ENCODE measurements at places on chromosomes 16 and 17.

- no peak for DNase-seq
Measured at GRCh38 chr17:731644-732066, 741 bp upstream of the TLCD3A start.

GRCh38 chr17:79315358-79316105 lies 240.9 kb downstream of the ENGASE start:
- DNase-seq, result no peak

GRCh38 chr16:3879887-3880564 lies 487 bp downstream of the CREBBP start:
- peak; percentile 75 for DNase-seq

DNA sequence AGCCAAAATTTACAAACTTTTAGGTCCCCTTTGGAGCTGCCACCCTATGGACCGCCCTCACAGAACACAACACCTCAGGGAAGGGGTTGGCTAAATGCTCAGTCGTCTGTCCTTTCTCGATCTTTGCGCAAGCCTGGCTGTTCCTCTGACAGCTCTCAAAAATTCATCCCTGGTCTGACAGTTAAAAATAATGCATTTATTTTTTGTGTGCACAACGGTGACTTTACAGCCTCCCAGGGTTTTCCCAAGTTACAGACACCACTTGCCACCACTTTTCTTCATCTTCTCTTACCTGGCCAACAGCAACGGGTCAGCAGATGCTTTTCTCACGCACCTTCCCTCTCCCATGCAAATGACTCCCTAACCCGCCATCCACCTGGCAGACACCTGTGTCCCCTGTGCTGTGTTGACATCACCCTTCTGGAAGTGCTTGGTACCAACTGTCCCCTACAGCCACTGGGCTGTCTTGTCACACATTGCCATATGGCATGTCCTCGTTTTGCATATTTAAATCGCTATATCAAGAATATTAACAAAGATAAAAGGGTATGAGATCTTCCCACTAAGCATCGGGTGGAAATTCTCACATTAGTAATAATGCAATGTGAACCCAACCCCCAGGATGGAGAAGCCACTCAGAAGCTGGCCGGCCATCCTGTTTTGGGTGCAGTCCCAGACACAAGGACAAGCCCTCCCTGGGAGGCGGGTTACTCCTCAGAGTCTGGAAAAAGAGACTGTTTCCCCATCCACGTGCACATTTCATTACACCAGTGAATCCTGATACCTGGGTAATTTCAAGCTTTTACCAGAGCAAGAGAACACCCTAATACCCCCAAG lies 187.0 kb downstream of the ZFHX3 start:
- no peak for DNase-seq

- no peak for DNase-seq
Measured at GRCh38 chr16:50338371-50339231, 30.2 kb downstream of the BRD7 start.

- no peak for DNase-seq
Measured at GRCh38 chr16:61792194-61792909, 243.9 kb downstream of the CDH8 start.

GRCh38 chr17:35733366-35733765 lies 1.9 kb downstream of the RASL10B start:
- no peak for DNase-seq

GRCh38 chr16:31052114-31052513 lies 18.8 kb downstream of the STX4 start:
- DNase-seq, result no peak

- DNase-seq, result peak; percentile 94
Measured at GRCh38 chr16:85819245-85819644, 19.8 kb downstream of the COX4I1 start.

- no peak for DNase-seq
Measured at GRCh38 chr16:73071131-73071940, 23.4 kb upstream of the ZFHX3 start.

DNA sequence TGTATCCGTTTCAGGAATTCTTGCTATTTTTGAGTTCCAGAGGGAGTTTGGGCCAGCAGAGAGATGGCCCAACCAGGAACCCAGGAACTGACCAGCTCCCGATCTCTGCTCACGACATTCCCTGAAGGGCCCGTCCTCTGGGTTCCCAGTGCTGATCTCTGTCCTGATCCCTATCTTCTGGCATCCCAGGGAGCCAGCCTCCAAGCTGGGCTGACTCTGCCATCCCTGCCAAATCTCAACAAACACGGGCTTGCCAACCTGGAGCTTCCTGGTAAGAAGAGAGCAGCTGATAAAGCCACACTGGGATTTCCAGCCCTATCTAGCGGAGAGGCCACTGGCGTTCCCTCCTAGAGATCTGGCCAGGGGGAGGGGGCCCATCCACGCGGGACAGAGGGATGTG lies 16.2 kb downstream of the GPRC5B start:
- no peak for DNase-seq

GRCh38 chr16:85204242-85205010 lies 92.2 kb upstream of the CIBAR2 start:
- DNase-seq, result no peak

DNA sequence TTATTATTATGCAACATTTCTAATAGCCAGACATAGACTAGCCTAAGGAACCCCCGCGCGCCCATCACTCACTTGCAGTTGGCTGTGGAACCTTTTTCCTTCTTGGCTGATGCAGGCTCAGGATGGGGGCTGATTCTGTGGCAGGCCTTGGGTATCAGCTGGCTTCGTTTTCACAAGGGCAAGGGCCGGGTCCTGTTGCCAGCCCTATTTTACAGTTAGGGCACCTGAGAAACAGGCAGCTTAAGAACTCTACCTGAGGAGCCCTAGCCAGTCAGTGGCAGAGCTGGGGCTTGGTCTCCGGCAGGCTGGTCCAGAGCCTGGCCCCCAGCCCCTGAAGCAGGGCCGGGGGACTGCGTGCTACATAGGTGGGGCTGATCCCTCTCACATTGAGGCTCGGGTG lies 28.7 kb downstream of the ADGRG5 start:
- no peak for DNase-seq

DNA sequence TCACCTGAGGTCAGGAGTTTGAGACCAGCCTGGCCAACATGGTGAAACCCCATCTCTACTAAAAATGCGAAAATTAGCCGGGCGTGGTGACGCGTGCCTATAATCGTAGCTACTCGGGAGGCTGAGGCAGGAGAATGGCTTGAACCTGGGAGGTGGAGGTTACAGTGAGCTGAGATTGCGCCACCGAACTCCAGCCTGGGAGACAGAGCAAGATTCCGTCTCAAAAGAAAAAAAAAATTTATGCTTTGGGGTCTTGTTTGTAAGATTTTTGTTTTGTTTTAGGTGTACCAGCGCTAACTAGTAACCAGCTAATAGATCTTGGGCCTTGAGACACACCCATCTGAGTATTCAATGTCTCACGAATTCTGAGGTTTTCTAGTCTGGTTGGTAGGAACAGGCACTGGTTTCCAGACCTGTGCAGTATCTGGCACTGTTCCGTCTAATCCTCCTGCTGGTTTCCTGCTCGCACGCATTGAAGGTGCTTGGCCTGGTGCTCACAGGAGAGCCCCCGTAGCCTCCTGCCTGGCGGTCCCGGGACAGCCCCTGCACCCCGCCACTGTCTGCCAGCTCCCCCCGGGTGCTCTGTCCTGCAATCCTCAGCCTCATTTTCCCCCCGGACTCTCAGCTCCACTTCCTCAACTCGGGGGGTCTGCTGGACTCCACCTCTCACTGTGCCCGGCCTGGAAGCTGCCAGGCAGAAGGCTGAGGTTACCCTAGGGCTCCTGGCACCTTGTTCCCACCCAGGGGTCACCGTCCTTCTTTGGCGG lies 10.6 kb upstream of the DUS1L start:
- no peak for DNase-seq

- DNase-seq, result no peak
Measured at GRCh38 chr17:4136373-4136772, 6.5 kb downstream of the ZZEF1 start.

DNA sequence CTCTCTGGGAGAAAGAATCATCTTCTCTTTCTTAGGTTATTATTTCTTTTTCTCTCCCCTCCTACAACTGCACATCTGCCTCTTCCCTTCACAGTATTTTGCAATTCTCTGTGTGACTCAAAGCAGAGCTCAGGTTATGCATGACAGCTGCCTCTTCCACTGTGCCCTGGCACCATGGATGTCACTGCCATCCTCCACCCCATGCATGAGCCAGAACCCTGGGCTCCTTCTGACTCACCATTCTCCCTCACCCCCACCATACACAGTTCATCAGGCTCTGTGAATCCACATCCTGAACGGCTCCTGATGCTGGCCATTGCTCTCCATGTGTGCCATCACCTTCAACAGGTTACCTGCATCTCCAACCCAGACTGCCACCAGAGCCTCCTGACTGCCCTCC lies 23.9 kb downstream of the CA10 start:
- DNase-seq, result no peak

GRCh38 chr16:87602001-87602775 lies at the start of gene JPH3:
TSS of gene JPH3 (plus strand) at chr16:87602508. CDS start at chr16:87603147, 639 bp downstream.
- no peak for DNase-seq

GRCh38 chr17:8991514-8992285 lies 26.2 kb upstream of the PIK3R5 start:
- DNase-seq, result peak; percentile 79

GRCh38 chr16:73912281-73912680 lies 384.3 kb upstream of the PSMD7 start:
- no peak for DNase-seq

GRCh38 chr17:385178-385835 lies 32.7 kb upstream of the RPH3AL start:
- peak; percentile 40 for DNase-seq

DNA sequence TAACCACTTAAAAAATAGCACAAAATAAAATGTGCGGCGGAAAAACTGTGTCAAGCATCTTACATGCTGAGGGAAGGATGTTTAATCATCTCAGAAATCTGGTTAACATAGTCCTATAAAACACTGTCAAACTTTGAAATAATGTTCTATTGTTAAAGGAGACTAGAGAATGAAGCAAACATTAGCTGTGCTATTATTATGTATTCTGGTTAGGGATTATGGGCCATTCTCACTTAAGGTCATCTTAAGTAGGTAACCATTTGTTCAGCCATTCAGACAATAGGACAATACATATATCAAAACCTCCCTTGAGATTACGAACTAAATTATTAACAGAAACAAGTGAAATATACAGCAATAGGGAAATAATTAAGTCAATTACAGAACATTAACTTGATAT lies 24.7 kb downstream of the GRB2 start:
- DNase-seq, result no peak

GRCh38 chr16:82419332-82419731 lies 207.4 kb upstream of the CDH13 start:
- no peak for DNase-seq

GRCh38 chr17:9342225-9342624 lies 233.4 kb downstream of the STX8 start:
- no peak for DNase-seq

DNA sequence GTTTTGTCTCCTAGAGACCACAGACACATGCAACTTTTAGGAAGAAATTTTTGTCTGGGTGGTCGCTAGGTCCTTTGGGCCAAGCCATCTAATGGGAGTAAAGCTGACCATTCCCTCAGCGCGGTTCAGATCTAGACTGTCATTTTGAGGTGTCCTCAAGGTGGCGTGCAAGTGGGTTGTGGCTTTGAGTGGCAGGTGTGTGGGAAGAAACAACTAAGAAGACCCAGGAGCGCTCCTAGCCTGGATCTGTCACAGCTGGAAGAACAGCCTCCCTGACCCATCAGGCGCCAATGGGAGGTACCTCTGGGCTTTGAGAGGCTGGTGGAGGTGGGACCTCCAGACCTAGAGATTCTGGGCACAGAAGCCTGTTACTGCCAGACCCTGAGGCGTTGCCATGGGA lies 645.1 kb downstream of the KCNJ18 start:
- DNase-seq, result no peak

- no peak for DNase-seq
Measured at GRCh38 chr16:68397710-68398201, 50.6 kb downstream of the SMPD3 start.

- no peak for DNase-seq
Measured at GRCh38 chr17:70202840-70203239, 33.5 kb downstream of the KCNJ2 start.

- DNase-seq, result no peak
Measured at GRCh38 chr16:2091547-2092255, 43.9 kb downstream of the TSC2 start.

GRCh38 chr17:78717431-78717980 lies 64.6 kb downstream of the CYTH1 start:
- DNase-seq, result no peak

DNA sequence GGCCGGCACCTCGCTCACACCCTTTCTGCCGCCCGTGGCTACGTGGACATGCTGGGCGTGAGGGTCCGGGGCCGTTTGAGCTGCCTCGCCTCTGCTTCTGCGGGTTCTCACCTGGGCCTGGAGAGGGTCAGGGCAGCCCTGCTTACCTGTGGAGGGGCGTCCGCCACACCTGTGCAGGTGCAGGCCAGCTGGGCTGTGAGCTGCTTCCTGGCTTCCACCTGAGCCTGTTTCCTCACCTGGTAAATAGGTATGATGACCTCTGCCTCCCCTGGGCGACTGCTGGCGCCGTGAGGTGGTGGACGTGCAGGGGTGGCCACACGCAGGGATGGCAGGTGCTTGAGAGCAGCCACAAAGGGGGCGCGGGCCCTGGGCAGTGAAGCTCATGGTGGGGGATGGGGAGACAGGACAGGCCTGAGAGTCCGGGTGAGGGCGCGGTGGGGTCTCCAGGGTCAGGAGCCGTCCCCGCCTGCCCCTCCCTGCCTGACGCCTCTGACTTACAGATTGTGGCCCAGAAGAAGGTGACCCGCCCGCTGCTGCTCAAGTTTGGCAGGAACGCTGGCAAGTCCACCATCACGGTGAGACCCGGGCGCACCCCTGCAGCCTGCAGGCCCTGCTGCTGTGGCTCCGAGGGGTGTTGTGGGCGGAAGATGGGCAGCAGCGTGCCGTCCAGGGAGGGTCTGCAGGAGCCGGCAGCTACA lies 7.8 kb downstream of the CPNE7 start:
- no peak for DNase-seq

DNA sequence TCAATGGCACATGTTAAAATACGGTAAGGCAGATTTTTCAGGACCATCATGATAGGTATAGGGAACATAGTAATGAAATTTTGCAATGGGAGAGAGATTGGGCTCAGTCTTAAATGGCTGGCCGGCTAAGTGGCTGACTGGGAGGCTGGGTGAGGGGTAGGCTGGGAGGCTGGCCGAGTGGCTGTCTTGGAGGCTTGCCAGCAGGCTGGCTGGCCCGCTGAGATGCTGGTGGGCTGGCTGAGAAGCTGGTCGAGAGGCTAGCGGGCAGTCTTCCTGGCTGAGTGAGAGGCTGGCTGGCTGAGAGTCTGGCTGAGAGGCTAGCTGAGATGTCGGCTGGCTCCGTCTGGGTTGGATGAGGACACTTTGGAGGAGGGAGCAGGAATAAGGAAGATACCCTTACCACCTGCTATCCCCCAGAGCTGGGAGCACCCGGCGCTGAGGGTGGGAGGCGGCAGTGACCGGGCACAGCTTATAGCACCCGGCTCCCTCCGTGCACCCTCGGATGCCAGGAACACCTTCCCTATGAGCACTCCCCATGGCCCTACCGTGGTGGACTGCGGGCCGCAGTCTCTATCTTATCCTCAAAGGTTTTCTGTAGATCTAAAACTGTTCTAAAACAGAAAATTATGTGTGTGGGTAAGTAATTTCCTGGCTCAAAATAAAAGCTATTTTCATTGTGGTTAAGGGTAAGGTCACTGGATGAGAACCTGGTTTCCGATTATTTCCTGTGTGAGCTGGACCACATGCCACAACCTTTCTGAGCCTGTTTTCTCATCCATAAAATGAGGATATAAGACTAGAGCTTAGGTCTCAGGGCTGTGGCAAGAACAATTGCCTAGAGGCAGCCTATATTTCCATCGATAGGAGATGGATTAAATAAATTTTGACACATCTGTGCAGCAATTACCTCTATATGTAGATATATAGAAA lies 34.5 kb upstream of the TMC5 start:
- no peak for DNase-seq

GRCh38 chr17:50771991-50772785 lies 4.9 kb upstream of the ANKRD40CL start:
- no peak for DNase-seq

Measured in stimulated activated CD4-positive, alpha-beta T cell treated with anti-CD3 and anti-CD28 coated beads, Interleukin-2, amount 100 ng/mL, for 24 hours (primary cell).